ENCODE measurements at places on chromosomes 4 and X.

DNA sequence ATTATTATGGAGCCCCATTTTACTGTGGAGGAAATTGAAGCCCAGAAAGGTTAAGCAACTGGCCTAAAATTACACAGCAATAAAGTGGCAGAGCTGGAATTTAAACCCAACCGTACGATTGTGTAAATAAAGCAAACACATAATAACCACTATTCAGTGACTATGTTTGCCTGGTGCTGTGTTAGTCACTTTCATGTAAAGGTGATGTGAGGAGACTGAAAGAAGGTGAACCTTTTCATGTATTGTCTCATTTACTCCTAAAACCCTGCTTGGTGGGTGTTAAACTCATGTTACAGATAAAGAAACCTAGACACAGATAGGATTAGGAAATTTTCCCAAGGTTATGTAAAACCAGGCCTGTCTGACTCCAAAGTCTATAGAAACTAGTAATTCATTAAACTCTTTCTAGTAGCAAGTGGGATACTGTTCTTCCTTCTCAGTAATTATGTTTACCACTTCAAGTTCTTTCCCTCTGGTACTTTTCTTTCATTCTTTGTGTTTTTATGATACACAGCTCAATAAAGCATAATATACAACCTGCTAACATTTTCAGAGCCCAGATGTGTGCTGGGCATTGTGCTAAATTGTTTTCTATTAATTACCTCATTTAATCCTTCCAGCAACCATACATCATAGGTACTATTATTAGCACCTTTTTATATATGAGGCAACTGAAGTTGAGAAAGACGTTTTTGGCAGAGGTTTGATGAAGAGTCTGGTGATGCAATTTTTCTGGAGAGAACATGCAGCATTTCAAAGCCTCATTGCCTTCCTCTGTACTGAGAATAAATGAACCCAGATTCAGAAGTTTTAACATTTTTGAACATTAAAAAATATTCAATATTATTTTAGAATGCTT, 202.7 kb downstream of the SPRY1 start:
- no peak for DNase-seq

GRCh38 chr4:113838460-113838859, 76.9 kb upstream of the CAMK2D start:
- no peak for DNase-seq

DNA sequence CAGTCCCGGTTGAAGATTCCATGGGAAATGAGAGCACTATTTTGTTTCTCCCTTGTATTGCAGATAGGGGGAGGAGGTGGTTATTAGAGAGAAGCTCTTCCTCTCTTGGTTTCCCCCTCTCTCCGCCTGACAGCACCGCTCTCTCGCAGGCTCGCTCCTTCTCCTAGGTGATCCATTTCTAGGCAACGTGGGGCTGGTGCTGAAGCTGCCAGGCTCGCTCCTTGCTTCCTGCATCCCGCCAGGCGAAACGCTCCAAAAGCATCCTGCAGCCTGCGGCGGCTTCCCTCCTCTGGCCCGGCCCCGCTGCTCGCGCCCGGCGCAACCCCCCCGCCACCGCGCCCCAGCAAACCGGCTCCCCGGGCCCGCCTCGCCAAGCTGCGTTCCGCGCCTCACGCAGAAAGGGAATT, at the start of gene GRID2:
Gene GRID2 (plus strand): TSS at position 346 of the 407 bp plus-strand sequence.
- DNase-seq, result no peak

- DNase-seq, result no peak
Observed at GRCh38 chrX:15245896-15246295, 24.0 kb downstream of the ASB9 start.

- DNase-seq, result no peak
Observed at GRCh38 chr4:85787133-85787532, 312.2 kb downstream of the ARHGAP24 start.

- no peak for DNase-seq
Observed at GRCh38 chr4:187668526-187669082, 327.0 kb upstream of the ZFP42 start.

- no peak for DNase-seq
Observed at GRCh38 chr4:12028258-12028657, 599.6 kb upstream of the HS3ST1 start.

GRCh38 chrX:41599507-41599906, 89.3 kb upstream of the GPR34 start:
- DNase-seq, result no peak

- DNase-seq, result no peak
Observed at GRCh38 chrX:110041980-110042379, 39.1 kb downstream of the TMEM164 start.

DNA sequence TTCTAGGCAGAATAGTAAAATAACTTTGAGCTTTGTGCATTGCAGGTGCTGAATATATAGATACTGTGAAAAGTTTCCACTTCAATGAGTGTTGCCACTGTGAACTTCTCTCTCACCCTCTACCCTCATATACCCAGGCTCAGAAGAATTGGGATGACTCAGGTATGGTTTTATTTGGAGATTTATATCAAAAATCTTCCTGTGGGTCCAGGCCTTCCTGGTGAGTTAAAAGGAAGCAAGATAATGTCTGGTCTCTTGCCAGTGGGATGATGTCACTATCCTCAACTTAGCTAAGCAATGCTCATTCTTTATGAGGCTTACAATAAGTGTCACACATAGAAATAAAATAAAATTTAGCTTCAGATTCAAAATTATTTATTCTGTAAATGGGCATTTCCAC, 153.3 kb upstream of the TENT5D start:
- no peak for DNase-seq

DNA sequence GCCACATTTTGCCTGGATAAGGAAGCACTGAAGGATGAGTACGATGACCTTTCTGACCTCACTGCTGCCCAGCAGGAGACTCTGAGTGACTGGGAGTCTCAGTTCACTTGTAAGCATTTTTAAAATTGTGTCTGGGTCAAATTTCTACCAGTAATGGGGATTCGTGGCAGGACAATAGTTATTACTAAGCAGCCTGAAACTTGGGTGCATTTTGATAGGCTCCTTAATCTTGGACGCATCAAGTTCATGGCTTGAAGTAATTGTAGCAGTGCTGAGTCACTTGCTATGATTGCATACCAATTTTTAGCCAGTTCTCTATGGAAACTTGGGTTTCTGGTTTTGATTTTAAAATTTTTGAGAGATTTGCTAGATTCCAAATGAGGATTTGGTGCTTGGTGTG, 4.3 kb downstream of the PGRMC1 start:
- peak; percentile 76 for DNase-seq

GRCh38 chr4:924107-925096, 7.7 kb downstream of the GAK start:
- no peak for DNase-seq

DNA sequence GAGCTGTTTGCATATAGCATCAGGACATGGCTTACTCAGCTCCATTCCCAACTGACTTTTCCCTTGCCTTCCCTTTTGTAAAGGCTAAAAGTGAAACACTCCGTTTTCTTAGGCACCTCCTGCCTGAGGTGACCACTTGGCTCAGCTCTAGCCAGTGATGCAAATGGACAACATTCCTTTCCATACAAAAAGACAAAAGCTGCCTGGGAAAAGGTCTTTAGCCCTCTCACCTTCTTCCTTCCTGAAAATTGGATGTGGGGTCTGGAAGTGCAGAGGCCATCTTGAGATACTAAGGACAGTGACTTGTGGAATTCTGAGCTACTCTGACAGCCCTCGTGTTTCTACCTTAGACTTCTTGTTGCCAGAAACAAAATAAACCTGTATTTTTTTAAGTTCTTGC, 27.7 kb upstream of the SFRP2 start:
- DNase-seq, result no peak

- no peak for DNase-seq
Observed at GRCh38 chr4:40305328-40306170, 29.6 kb upstream of the CHRNA9 start.

- no peak for DNase-seq
Observed at GRCh38 chrX:150487369-150488094, 80.9 kb upstream of the MTM1 start.

DNA sequence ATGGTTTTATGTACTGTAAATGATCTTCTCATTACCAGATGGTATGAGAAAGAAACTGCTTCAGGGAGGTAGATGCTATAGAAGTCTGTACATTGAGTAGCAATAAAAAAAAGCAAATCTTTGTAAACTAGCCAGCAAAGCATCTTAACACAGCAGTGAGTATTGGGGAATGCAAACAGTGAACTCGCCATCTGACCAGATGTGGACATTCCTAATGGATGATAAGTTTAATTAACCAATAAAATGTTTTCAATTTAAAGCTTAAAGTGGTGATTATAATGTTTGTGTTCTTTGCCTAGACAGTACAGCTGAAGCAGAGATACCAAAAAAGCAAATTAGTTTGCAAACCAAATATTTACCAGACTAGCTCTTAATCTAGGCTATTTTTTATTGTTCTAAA, 1144.2 kb downstream of the FAT4 start:
- peak; percentile 1 for DNase-seq

DNA sequence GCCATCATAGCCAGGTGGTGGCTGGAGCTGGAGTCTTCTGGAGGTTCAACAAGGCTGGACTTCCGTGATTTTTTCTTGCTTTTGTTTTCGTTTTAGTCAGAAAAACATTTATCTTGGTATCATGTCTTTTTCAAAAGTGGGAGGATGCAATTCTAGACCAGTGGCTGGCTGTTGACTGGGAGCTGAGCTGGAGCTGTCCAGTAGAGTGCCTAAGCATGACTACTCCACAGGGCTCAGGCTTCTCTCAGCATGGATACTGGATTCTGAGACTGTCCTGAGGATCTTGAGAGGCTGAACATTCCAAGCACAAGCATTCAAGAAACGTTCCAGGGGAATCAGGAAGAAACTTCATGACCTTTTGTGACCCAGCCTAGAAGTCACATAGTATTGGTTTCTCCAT, 598.1 kb downstream of the MID1IP1 start:
- DNase-seq, result no peak

DNA sequence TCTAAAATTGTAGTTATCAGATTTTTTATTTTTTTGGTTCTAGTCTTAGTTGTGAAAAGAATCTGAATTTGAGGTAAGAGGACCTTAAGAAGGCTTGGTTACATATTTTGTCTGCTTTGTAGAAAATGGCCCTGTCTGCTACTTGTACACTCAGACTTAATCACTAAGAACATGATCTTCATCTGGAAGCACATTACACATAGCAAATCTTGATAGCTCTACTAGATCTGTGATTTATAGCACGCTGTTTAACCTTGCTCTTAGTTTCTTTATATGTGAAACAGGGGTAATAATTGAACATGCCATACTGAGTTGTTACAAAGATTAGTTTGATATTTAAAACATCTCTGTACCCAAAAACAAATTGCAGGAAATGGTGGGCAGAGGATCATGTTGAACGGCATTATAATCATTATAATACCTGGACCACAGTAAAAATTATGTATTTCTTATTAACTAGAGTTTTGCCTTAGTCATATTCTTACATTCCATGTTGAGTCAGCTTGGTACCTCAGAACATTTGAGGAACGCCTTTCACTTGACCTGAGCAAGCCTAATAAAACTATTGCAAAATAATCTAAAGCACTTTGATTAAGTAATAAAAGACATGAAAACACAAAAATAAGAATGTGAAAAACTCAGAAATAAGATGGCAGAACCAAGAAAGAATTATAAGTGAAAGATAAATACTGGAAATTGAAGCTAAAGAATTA, 738.0 kb upstream of the AADAT start:
- DNase-seq, result no peak

DNA sequence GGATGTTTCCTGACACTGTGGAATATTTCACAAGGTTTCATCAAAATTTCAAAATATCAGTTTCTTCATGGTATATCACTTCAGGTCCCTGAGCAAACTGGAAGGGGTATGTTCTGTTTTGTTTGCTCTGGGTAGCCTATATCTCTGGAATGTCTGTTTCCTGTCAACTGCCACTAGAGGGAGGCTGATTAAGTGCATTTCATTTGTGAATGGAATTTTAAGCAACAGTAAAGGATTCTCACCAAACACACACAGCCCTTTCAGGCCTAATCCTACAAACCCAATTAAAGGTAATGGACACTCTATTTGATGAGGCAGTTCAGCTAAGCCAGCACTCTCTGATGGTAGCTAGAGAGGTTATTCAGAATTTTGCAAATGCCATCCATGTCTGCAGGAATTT, 307.1 kb downstream of the TEX13A start:
- no peak for DNase-seq

DNA sequence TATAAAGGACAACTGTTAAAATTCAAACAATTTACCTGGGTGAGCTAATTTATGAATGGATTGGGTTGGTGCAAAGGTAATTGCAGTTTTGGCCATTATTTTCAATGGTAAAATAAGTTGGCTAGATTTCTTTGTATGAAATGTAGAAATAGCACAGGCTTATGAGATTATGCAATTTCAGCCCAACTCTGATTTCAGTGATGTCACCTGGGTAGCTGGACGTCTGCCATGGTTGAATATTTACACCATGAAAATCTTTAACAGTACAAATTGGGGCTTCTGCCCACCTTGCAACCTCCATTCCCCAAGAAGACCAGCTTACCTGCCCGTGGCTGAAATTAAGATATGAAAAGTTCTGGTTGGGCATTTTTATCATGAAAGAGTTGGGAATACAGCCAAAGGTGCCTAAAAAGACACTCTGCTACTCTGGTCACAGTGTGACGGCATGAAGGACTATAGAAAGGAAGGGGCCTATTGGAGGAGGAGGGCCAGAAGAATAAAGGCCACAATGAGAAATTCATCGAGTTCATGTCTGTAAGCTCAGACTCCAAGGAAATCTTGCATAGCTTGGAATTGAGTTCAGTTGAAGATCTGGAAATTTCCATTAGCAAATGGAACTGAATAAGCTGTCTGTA, 29.7 kb downstream of the EGF start:
- DNase-seq, result no peak

DNA sequence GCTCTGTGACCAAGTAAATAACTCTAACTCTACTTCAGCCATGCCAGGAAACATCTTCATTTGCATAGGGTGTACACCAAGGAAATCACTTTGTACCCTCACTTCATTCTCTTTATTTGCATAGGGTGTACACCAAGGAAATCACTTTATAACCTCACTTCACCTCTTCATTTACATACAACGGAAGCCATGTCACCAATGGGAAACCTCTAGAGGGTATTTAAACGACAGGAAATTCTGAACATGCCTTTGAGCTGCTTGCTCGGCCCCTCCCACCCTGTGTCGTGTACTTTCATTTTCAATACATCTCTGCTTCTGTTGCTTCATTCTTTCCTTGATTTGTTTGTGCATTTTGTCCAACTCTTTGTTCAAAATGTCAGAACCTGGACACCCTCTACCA, 848.1 kb upstream of the FRG1 start:
- DNase-seq, result no peak

GRCh38 chr4:77877771-77878565, 15.3 kb downstream of the MRPL1 start:
- DNase-seq, result no peak

DNA sequence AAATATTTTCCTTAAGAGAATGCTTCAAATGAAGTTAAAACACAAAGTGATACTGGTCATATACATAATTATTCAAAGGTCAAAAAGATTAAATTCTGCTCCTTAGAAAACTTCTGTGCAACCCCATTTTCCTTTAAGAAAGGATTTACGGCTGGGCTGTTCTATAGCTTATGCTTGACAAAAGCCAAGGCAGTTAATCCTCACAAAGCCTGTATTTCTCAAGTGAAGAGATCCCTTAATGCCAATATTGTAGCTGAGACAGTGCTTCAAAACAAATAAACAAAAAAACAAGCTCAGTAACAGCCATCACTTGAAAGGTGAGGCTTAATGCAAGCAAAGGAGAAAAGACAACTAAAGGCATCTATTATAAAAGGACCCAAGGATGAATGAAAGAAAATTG, 42.5 kb downstream of the BTC start:
- no peak for DNase-seq

Data from AG09319 (cell line).